Omental fat pad (tissue), 4 donors: ENCODE measurements at places on chromosomes 7 and 10.

GRCh38 chr7:490461-491291, 29.0 kb downstream of the PDGFA start:
- DNase-seq = no peak

DNA sequence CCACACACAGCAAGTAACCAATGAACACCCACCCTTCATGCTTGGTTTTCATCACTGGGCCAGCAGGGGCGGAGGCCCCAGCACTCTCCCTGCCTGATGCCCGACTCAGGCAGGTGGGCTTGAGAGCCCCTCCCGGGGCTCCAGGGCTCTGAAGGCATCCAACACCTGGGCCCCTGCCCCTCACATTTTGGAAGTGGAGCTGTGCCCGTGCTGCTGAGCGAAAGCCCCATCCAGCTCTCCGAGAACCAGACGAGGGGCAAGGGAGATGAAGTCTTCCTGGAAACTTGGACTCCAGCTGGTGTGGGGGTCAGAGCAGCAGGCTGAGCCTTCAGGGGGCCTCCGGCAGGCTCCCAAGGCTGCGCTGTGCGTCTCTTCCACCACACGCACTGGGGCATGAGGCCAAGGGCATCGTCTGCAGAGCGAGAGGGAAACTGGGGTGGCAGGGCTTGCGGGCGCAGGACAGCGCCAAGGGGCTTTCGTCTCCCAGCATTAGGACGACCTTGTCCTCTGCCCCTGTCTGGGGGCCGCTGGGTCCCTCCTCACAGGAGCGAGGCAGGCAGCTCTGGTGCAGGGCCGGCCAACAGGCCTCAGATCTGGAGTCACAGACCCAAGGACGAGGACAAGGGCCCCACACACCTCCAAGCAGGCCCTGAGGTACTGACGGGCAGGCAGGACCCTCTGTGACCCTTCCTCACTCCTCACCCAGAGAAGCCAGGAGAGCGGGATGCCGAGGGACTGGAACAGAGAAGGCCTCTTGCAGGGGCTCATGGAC, 108.3 kb upstream of the FAM20C start:
- DNase-seq = no peak

DNA sequence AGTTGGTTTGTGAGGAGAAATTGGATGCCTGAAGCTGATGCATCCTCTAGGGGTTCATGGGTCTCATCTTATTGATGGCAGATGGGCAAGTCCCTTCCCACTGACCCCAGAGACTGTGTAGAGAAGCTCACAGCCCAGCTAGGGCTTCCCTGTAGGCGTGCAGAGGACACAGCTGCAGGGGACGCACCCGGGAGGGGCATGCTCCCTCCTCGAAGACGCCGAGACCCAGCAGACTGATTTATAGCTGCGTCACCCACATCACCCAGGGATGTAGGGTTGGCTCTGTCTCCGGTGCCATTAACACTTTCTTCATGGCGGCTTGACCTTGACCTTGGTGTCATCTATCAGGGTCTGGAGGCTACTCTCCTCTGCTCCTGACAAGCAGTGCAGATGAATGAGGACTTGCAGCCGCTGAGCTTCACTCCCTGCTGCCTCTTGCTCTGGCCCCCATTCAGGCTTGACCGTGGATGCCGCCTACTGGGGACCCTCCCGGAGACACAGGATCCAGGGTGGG, 549.7 kb downstream of the TCERG1L start:
- DNase-seq = no peak

DNA sequence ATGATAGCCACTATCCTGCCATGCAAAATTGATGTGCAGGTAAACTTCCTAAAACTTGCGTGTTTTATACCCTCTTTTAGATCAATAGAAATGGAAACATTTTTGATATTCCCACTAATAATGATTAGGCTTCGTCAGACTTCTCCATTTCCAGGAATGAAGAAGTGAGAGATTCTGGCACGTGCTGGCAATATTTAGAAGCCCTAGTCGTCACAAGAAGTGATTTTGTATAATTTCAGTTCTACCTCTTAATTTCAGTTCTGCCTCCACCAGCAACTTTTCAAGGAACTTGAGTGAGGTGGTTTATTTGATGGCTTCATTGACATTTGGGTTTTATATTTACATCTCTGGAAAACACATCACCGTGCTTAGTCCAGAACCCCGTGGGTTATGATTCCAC, 61.9 kb downstream of the MRC1 start:
- no peak for DNase-seq

DNA sequence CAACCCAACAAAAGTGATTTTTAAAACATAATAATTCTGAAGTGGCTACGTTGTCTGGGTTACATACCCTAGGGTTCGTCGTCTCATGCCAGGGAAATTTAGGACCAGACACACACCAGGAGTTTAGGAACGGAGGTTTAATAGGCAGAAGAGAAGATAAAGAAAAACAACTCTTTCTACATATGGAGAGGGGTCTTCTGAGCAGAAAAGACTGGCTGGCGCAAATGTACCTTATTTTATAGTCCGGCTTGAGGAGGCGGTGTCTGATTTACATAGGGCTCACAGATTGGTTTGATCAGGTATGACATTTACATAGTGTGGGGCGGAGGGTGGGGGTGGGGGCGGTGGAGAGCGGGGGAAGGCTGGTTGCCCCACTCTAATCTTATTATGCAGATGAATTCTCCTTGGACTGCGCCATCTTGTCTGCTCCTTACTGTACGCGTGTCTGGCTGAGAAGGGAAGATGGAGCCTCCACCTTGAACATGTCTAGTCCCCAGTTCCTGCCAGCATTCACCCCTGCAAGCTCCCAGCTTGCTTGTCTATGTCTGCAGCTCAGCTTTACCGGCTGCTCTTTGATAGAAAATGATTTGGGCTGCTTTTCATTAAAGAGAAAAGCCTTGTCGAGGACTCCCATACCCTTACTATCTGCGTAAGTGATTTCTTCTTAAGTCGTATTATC, 98.7 kb downstream of the RALA start:
- no peak for DNase-seq

DNA sequence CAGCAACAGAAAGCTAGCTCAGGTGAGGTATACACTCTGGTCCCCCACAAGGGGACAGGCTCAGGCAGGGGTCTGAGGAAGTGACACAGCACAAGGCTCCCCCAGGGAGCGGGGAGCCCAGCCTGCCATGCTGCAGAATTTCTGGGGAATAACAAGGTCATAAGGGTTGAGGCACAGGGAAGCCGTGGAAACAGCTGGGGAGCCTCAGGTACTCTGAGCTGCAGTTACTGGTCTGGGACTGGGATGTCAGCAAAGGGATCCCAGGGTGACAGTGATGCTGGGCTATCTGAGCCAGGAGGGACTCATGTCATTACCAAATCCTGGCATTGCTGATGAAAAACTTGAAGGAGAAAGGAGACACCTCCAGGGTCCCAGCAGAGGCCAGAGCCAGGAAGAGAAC, 64.4 kb upstream of the NANOS1 start:
- no peak for DNase-seq

- no peak for DNase-seq
These were observed 174.1 kb downstream of the KCNMA1 start for GRCh38 chr10:77463499-77463898.

GRCh38 chr7:44757311-44757710, 8.7 kb downstream of the ZMIZ2 start:
- no peak for DNase-seq

DNA sequence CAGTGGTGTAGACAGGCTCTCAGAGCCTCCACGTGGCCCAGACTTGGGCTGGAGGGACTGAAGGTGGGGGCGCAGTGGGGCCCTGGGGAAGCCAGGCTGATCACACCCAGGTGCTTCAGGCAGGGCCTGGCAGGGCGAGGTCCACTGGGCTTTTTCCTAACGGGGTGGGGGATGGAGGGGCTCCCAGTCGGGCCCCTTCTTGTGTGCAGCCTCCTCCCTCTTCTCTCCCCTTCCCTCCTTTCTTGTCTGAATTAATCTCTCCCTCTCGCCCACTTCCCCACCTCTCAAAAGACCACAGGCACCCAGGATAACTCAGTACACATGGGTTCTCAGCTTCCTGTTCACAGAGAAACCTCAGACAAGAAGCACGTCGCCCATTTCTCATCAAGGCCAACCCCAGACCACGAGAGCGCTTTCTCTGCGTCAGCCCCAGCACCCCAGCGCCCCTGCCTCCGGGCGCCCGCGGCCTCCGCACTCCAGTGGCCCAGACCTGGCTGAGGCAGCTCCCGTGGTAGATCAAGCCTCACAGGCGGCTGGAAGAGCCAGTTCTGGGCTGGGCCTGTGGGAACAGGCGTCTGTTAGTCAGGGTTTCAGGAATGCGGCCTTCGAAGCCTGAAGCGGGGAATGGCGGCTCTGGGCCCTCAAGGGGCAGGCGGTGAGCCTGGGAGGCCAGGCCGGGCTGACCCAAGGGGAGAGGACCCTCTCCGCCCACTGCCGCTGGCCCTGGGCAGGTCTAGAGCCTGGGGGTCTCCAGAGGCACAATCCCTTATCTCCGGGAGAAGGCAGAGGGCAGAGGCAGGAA, 50.6 kb downstream of the PWWP2B start:
- DNase-seq = no peak

DNA sequence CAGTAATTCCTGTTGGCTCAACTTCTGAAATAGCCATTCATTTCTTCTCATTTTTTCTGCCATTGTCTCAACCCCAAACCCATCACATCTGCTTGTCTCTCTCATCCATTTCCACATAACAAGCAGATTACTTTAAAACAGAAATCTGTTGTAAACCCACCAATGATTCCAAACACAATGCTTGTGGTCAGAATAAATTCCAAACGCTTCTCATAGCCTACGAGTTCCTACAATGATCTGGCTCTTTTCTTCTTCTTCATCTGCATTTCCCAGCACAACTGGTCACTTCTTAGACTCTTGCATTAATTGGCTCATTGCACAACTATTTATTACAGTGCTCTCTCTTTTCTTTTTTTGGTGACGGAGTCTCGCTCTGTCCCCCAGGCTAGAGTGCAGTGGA, 364.1 kb downstream of the GATA3 start:
- no peak for DNase-seq

- no peak for DNase-seq
These were observed 62.2 kb downstream of the XPNPEP1 start for GRCh38 chr10:109861081-109861480.
